Hair follicular keratinocyte (primary cell): ENCODE measurements at places on chromosomes 5 and 9. TPM values are rescaled to one million over a fixed set of nuclear protein-coding genes. Genes with fewer than 3 reads are reported as not detected.

Gene IFNK
- total RNA-seq: 2.2 and 4.3 TPM in 2 replicates

Gene CYLC2
- total RNA-seq: not detected in 2 replicates

Gene THBS4
- 1.7 and 2.3 TPM in 2 replicates for total RNA-seq

Gene HAPLN1
- not detected in 2 replicates for total RNA-seq

Gene KIAA1191
- 85.7 and 87.5 TPM in 2 replicates for total RNA-seq

Gene TMEM215
- not detected in 2 replicates for total RNA-seq

Gene SLC46A2
- not detected in 2 replicates for total RNA-seq

Gene C9orf43
- total RNA-seq: 0.08 and 0.87 TPM in 2 replicates

Gene NR5A1
- not detected in 2 replicates for total RNA-seq

Gene PTPRD
- 1.6 TPM in 2 replicates for total RNA-seq

Gene GDF9
- total RNA-seq: 0.42 TPM in 1 of 2 replicates, not detected in the other

Gene ORM2
- total RNA-seq: not detected in 2 replicates

Gene C9orf153
- not detected in 2 replicates for total RNA-seq

Gene FOXD4L6
- total RNA-seq: 0.27 TPM in 1 of 2 replicates, not detected in the other

Gene IRF1
- total RNA-seq: 13.1 and 13.8 TPM in 2 replicates

Gene LCN9
- not detected in 2 replicates for total RNA-seq

Gene FREM1
- total RNA-seq: not detected in 2 replicates

Gene PCDHGA12
- total RNA-seq: 1.6 and 4.0 TPM in 2 replicates

Gene SLC35D2
- 17.2 and 27.0 TPM in 2 replicates for total RNA-seq

Gene CACNA1B
- under 0.01 TPM in 1 of 2 replicates, not detected in the other for total RNA-seq

Gene SLF1
- total RNA-seq: 8.9 and 14.5 TPM in 2 replicates

Gene NUTM2F
- not detected in 2 replicates for total RNA-seq

Gene ARHGEF39
- 7.8 and 23.5 TPM in 2 replicates for total RNA-seq

Gene PAM
- 60.6 and 86.3 TPM in 2 replicates for total RNA-seq

Gene ENTREP1
- 0.08 and 0.19 TPM in 2 replicates for total RNA-seq

Gene IFNA13
- not detected in 2 replicates for total RNA-seq

Gene ALDH1B1
- 21.1 and 33.5 TPM in 2 replicates for total RNA-seq

Gene CTXN3
- not detected in 2 replicates for total RNA-seq

Gene FST
- total RNA-seq: 223 and 230 TPM in 2 replicates

Gene ARID3C
- 0.31 TPM in 1 of 2 replicates, not detected in the other for total RNA-seq

Gene SUSD3
- total RNA-seq: 2.1 and 3.1 TPM in 2 replicates

Gene ZNF454
- 0.08 and 0.16 TPM in 2 replicates for total RNA-seq

Gene SLC6A18
- total RNA-seq: not detected in 2 replicates

Gene PCDHB15
- 0.04 and 0.08 TPM in 2 replicates for total RNA-seq

Gene ANKRD31
- under 0.01 TPM in 1 of 2 replicates, not detected in the other for total RNA-seq

Gene SOHLH1
- total RNA-seq: not detected in 2 replicates

Gene LCN10
- total RNA-seq: not detected in 2 replicates

Gene ALDOB
- not detected in 2 replicates for total RNA-seq

Gene PCDHB13
- total RNA-seq: not detected in 2 replicates

Gene SAXO1
- total RNA-seq: not detected in 2 replicates

Gene CCNO
- 8.5 and 8.8 TPM in 2 replicates for total RNA-seq

Gene GPX3
- 14.9 and 39.9 TPM in 2 replicates for total RNA-seq

Gene NIPAL4
- total RNA-seq: 25.3 and 30.4 TPM in 2 replicates

Gene CNTLN
- total RNA-seq: 2.8 and 3.4 TPM in 2 replicates

Gene PFN3
- not detected in 2 replicates for total RNA-seq

Gene NKD2
- 0.47 TPM in 1 of 2 replicates, not detected in the other for total RNA-seq

Gene SH2D3C
- 0.15 and 0.23 TPM in 2 replicates for total RNA-seq

Gene CENPH
- 25.0 and 35.6 TPM in 2 replicates for total RNA-seq

Gene BTNL3
- total RNA-seq: not detected in 2 replicates

Gene MAP1B
- 8.4 and 30.1 TPM in 2 replicates for total RNA-seq

Gene SYK
- total RNA-seq: 1.3 and 3.4 TPM in 2 replicates
